Hematopoietic multipotent progenitor cell treated with erythropoietin and hydrocortisone succinate and interleukin-3 and kit ligand, for 4 days (in vitro differentiated cells): ENCODE measurements at places on chromosomes 4 and X.
A peak's percentile ranks its signal among the peaks of the same experiment; 100 is the strongest.

GRCh38 chr4:144655491-144655890 lies 9.5 kb downstream of the HHIP start:
- no peak for DNase-seq

DNA sequence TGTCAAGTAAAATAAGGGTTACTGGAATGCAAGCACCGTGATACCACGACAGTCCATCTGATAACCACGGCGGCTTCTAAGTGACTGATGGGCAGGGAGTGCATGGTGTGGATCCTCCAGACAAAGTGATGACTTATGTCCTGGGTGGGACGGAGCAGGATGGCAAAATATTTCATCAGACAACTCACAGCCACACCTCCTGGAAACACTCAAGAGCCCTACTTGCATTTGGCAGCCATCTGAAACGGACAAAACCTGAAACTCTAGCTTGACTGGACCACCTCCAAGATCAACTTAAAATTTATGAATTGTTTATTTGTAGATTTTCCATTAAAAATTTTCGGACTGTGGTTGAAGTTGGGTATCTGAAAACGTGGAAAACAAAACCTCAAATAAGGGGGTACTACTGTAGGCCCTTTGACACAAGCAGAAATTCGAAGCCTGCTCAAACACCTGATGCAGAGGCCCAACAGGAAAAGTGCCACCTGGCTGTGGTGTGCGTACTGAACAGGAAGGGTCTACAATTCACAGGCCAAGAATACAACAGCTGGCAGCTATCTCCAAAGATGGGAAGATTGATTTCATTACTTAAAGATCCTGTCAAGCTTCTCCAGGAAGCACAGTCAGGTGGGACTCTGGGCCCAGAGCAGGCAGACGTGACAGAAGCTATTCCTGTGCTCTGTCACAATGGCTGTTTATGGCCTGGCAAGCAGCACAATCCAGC lies 26.0 kb downstream of the LRIT3 start:
- DNase-seq: no peak

DNA sequence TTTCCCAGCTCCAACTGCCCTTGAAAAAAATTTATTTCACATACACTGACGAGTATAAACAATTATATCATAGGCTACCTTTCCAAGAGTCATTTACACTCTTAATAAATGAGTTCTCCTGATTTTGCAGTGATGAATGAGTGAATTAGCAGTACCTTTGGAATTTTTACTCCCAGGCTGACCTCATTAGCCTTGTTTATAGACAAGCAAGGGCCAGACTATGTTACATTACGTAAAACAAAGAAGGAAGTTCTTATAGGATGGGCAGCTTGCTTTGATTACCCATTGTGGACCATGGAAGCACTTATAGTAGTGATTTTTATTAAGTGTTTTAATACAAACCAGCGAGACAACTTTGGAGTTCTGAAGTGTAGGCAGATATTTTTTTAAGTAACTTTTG lies 112.9 kb upstream of the C1QTNF7 start:
- DNase-seq: no peak

DNA sequence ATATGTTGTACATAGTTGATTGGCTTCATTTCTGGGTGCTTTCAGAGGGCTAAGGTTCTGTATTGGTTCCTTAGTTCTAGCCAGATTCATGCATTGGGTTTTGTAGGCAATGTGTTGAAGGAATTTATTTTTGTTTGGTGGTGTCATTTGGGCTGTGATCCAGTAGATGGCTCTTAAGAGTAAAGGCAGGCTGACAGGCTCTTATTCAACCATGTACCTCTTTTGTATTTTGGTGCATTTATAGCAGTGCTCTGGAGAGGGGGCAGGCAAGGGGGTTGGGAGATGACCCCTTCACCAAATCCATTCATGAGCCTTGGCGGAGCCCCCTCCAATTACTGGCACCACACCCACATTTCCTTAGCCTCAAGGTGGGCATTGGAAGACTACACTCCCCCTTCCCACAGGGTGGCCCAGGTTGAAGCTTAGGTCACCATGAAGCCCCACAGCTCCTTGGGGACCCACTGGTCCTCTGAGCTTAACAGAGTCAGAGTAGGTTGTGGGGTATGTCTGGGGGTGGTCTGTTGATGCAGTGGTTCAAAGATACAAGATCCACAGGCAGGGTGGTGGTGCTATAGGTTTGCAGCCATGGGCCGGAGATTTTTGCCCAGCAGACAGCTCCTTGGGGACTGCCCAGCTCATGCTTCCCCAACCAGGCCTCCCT lies 143.0 kb upstream of the GNPDA2 start:
- peak; percentile 6 for DNase-seq

GRCh38 chr4:66045913-66046312 lies 375.6 kb upstream of the EPHA5 start:
- no peak for DNase-seq

DNA sequence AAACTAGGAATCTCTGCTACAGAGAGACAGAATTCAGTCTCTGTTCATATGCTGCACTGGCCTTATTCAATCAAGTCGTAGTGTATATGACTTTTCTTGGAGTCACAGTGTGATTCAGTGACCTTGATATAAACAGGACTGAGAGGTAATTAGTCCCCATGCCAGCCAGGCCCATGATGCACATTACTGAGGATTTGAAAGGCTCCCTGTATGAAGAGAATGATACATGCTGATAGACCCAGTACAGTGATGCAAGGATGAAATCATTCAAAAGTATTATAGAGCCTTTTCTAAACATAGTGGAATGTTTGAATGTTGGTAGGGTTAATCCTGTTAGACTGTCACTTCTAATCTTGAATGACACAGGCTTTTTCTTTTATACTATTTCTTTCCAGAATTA lies 34.1 kb downstream of the ANXA3 start:
- no peak for DNase-seq

GRCh38 chr4:75498041-75498440 lies 16.2 kb downstream of the RCHY1 start:
- no peak for DNase-seq

GRCh38 chr4:105712766-105713165 lies 4.2 kb downstream of the GSTCD start:
- no peak for DNase-seq

DNA sequence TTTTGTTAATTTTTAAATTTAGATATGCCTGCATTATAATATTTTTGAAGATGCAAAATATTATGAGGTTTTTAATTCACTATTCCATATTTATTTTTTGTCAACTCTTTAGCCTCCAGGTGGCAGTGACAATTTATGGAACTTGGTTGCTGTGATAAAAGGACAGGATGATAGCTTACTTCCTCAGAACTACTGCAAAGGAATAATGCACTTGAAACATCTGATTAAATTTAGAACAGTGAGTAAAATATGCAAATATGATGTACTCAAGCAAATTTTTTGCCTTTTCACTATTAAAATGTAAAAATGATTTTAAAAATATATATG lies 45.1 kb downstream of the SPATA4 start:
- peak; percentile 61 for DNase-seq

GRCh38 chr4:163701916-163702315 lies 207.4 kb downstream of the TMA16 start:
- no peak for DNase-seq

DNA sequence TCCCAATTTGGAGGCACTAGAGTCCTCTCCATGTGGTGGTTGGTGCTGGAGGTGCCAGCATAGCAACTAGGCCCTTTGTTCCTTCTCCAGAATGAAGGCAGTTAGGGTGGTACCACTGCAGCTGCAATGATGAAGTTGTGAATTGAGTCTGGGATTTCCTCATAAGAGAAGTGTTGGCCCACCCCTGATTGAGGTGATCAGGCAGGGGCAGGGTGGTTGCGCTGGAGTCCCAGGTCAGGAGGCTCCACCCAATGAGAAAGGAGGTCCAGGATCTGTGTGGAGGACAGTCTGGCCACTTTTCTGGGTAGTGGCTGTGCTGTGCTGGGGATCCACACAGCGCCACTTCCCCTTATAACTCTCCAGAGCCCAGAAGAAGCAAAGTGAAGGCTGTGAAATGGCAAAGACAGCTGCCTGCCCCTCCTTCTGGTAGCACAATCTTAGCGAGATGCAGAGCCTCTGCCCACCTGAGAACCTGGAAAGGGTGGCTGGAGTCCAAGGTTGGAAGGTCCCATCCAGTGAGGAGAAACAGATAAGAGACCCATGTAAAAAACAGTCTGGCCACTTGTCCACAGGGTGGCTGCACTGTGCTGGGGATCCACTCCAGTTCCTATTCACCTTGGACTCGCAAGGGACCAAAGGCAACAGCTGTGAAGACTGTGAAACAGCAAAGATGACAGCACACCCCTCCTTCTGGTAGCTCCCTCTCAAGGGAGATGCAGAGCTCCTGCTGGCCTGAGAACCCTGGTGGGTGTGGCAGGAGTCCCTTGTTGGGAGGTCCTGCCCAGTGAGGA lies 124.6 kb downstream of the RRAGB start:
- DNase-seq: no peak

- peak; percentile 90 for DNase-seq
Measured at GRCh38 chr4:25180524-25181131, 20.4 kb upstream of the SEPSECS start.

- DNase-seq: peak; percentile 68
Measured at GRCh38 chr4:140152751-140153418, 1.1 kb downstream of the MAML3 start.

DNA sequence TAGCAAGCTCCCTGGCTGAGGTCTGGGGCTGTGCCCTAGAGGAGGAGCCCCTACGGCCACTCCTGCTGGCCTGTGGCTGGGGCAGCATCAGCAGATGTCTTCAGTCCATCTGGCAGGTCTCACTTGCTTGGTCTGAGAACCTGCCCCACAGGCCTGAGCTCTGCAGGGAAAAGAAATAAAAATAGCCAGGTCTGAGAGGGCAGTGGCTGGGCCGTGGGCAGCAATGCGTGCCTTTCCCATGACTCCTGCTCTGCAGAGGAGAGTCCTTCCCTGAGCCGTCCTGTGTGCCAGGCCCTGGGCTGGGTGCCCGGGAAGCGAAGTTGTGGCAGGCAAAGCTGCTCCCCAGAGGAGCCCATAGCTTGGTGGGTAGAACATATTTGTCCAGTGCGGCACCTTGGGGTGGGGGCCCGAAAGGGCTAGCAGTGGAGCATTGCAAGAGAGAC lies 11.3 kb upstream of the KIAA0232 start:
- no peak for DNase-seq

DNA sequence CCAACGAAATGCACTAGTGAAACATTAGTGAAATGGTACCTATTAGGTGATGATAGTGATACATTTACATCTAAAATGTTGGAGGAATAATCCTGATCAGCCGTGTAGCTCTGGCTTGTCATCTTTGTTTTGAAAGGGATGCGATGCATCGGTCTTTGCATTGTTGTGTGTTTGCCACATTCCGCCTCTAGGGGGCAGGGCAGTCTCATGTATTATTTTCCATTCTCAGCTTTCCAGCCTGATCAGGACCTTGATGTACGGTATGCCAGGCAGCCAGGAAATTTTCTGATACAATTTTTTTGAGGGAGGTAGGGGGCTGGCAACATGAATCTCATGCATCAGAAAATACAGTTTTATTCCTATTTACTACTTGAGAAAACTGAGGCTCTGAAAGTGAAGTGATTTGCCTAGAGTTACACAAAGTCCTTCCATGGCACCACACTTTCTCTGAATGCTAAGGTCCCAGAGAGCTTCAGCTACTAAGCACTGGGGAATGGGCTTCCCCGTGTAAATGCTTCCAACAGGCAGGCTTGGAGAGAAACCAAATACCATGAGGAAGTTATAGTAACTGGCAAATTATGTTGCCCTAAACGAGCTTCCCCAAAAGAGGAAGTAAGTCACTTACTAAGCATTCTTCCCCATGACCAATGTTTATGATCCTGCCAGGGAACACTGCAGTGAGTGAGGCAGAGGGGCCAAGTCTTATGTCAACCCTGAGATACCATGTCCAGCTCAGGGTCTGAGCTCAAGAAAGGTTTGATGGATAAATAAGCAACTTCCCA lies 31.8 kb upstream of the IQSEC2 start:
- peak; percentile 75 for DNase-seq

GRCh38 chr4:27003642-27004113 lies 143.0 kb downstream of the STIM2 start:
- DNase-seq: peak; percentile 33

DNA sequence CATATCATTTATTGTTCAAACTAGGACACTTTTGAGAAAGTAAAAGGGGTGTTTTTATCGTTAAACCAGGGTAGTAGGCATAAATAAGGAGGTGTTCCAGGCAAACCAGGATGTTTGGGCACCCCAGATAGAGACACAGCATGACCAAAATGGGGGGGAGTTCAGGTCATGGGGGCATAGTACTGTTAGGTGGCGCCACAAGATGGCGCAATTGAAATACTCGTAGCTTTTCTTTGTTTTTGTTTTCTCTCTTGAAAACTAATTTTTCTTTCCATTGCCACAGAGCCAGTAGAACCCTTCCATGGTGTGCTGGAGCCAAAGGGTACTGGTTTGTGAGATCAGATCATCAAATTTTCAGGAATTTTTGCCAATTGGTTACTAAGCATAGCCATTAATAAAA lies 283.4 kb downstream of the BCOR start:
- DNase-seq: peak; percentile 60

DNA sequence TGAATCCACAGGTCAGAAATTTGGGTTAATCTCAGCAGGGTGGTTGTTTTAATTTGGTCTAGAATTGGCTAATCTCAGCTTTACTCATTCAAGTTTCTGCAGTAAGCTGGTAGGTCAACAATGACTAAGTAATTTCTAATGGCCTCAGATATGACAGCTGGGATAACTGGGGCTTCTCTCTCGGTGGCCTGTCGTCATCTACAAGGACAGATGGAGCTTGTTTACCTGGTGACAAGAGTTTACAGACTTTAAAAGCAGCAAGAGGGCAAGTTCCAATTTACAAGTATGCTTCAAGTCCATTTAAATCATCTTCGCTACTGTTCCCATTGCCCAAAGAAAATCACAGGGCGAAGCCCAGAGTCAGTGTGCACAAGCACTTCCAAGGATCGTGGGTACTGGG lies 453.9 kb downstream of the PDHA2 start:
- DNase-seq: no peak

GRCh38 chrX:45187731-45188130 lies 12.9 kb downstream of the DIPK2B start:
- no peak for DNase-seq

DNA sequence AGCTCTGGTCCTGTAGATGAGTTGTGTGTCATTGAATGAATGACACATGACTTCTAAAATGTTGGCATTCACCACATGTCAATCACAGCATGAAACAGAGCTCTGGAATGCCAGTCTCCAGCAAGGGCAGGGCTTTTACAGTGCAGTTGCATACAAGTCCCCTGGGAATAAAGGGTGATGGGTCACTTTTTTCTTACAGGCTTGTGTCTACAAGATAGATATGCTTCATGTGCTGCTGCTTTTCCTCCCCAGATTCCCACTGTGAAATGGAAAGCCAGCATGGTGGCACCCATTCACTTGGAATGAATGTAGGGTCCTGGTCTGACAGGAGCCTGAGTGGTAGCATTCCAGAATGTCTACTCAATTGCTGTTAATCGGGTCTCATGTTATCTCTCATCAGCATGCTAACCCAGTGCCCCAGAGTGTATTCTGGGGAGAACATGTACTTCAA lies 159.1 kb upstream of the KIT start:
- no peak for DNase-seq

DNA sequence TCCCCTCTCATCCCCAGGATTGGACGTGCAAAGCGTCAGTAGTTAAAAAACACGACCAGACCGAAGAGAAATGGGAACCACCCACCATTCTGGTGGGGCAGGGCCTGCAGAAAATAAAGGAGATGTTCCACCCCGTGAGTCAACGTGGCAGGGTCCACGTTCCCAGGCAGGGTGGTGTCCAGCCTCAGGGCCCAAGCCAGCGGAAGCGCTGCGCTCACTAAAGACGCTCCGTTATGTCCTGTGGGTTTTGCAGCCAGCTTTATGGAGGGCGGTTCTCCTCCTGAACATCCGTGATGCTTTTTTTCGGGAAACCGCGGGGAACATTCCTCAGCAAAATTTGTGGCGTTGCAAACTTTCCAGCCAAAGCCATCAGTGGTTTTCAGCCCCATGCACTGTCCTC lies 93.4 kb upstream of the SHOX start:
- DNase-seq: no peak
